ENCODE measurements at places on chromosomes 1 and 21.

DNA sequence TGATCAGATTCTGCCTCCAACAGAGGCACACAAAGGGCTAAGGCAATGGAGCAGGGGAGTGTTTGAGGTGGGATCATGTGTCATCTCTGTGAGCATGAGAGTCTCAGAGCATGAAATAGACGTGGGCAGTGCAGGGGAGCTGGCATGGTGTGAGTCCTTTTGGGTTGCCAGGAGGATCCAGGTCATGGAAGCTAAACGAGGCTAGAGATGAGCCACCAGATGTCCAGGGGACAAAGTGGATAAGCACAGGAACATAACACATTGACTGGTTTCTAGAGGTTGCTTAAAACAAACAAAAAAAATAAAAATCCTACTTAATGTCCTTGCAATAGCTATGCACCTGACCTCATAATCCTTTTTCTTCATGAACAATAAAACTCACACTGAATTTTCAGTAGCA is 254.8 kb upstream of the GREM2 start:
- no peak for DNase-seq

DNA sequence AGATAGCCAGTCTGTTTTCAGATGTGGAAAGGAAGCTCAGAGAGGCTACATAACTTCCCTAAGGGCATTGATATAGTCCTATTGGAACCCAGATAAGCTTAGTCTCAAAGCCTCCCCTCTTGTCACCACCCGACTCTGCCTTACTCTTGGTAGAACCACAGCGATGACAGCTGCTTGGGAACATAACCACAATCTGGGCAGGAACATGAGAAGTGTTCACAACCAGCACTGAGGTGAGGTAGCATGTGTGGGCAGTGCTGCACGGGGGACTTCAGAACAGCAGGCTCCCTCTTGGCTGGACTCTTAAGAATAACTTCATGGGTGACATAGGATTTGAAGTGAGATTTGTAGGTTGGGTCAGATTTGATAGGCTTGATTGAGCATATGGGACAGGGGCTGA is 9.3 kb upstream of the S100A10 start:
- DNase-seq: no peak

- DNase-seq: no peak
Observed at GRCh38 chr1:190159146-190159545, 318.5 kb downstream of the BRINP3 start.

DNA sequence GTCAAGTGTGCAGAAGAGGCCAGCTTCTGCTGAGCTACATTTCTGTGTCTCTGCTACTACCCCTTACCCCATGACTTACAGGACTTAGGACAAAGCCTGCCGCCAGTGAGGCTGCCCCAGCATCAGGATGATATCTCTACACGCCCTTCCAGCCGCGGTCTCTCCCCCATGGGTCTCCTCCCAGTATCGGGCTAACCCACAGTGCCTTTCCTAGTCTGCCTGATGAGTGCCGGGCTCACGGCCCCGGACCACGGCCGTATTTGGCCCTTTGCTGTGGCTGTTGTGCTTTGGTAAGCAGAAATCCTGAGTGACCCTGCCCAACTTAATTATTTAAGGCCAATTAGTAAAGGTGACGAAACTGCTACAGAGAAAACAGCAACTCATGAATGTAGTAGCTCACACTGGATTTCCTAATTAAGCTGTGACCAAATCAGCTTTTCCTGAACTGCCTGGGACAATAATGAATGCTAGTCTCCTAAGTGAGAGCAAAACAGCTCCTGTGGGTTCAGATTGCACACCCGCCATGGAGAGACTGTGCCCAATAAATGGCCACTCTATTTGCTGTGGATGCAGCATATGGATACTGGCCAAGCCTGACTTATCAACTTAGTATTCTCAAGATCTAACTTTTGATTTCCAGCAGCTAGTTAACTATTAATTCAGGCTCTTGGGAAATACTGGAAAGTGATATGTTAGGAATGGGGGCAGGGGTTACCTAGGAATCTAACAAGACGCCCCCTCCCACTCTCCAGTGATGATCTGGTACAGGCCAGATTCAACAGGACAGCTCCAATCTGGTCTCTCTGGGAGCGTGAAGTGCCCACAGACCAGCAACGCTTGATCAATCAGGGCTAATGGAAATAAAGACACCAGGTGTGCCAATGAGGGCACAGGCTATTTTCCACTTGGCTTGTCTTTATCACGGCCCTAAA is 123.3 kb upstream of the IFFO2 start:
- no peak for DNase-seq

GRCh38 chr1:165891111-165891860 is 63.9 kb downstream of the UCK2 start:
- peak; percentile 86 for DNase-seq

DNA sequence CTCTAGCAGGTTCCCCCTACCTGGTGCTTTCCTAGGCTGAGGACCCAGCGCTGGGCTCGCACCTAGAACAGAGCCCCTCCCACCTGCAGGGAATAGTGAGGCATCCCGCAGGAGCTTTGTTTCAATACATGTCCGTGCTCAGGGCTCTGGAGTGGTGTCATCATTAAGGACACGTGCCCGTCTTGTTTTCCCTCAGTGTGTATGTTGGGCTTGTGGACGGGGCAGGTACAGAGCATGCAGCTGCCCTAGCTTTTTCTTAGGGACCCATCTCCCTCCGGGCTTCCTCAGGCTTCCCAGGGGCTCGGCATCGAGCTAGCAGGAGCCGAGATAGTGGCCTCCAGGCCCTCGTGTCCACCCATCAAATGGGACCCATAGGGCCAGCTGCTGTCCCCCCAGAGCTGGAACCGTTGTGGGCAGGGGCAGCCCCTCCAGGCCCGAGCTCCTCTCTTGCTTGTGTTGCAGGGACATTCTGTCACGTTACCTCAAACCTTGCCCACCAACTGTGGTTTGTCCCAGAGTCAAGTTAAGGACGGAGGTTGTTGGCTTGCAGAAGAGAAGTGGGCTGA is 3.9 kb downstream of the TMEM201 start:
- no peak for DNase-seq

DNA sequence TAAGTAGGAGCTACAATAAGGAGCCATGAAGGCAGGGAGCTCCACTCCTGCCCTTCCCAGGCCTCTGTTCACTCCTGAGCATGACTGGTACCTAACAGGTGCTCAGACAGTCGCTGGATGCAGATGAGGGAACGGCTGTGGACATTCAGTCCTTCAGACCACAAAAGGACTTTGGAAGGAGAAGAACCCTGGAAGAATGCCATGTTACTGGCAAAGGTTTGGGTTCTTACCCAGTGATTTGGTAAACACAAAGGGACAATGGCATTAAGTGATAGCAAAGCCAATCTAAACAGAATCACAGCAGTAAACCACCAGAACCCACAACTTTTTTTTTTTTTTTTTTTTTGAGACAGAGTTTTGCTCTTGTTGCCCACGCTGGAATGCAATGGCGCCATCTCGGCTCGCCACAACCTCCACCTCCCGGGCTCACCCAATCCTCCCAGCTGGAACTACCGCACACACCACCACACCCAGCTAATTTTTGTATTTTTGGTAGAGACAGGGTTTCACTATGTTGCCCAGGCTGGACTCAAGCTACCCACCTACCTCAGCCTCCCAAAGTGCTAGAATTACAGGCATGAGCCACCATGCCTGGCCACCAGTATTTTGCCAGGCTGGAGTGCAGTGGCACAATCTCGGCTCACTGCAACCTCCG is 7.5 kb upstream of the CBR3 start:
- DNase-seq: no peak

- no peak for DNase-seq
Observed at GRCh38 chr1:155831279-155831976, 25.6 kb downstream of the GON4L start.

GRCh38 chr1:175220853-175221556 is 28.4 kb upstream of the KIAA0040 start:
- no peak for DNase-seq

Data from fibroblast of skin of back (primary cell).